Activated CD4-positive, alpha-beta memory T cell treated with anti-CD3 and anti-CD28 coated beads for 36 hours (primary cell): ENCODE measurements at places on chromosomes 16 and 17. TPM values are rescaled to one million over a fixed set of nuclear protein-coding genes. Genes with fewer than 3 reads are reported as not detected.

Gene ANKRD40CL
- total RNA-seq: not detected

Gene CNTNAP4
- total RNA-seq: not detected

DNA sequence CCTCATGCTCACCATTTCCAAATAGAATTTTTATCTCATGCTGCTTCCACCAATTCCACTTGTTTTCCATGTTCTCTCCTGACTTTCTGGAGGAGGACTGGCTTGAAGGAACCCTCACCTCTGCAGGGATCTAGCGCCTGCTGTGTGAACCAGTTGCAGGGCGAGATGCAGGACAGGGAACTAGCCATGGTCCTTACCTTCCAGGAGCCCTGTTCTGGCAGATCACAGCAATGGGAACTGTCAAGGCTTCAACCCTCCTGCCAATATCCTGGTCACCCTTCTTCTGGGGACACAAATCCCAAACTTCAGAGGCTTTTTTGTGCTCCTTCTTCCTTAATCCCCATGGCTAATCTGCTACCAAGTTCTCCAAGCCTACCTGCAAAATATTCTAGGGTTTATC, 60.4 kb upstream of the MMP2 start:
- peaks cover 24% of the 10 kb centered on the region for H3K27me3 ChIP-seq
- H3K4me3 ChIP-seq: no peak overlapping the region
- H3K4me1 ChIP-seq: no peaks in the 10 kb centered on the region
- no peaks in the 10 kb centered on the region for H3K36me3 ChIP-seq
- H3K27ac ChIP-seq: no peak overlapping the region

- no peak for DNase-seq
- H3K27me3 ChIP-seq: peaks cover 6% of the 10 kb centered on the region
- no peak overlapping the region for H3K27ac ChIP-seq
- H3K36me3 ChIP-seq: no peaks in the 10 kb centered on the region
- no peak overlapping the region for H3K4me3 ChIP-seq
These were observed 5.2 kb upstream of the ATP6V0A1 start for GRCh38 chr17:42453439-42453838.

- no peak for DNase-seq
- no peak overlapping the region for H3K4me3 ChIP-seq
- no peaks in the 10 kb centered on the region for H3K36me3 ChIP-seq
These were observed 8.9 kb upstream of the TIMP2 start for GRCh38 chr17:78933959-78934568.
